ENCODE measurements at places on chromosomes 2 and 18.
A peak's percentile ranks its signal among the peaks of the same experiment; 100 is the strongest.

DNA sequence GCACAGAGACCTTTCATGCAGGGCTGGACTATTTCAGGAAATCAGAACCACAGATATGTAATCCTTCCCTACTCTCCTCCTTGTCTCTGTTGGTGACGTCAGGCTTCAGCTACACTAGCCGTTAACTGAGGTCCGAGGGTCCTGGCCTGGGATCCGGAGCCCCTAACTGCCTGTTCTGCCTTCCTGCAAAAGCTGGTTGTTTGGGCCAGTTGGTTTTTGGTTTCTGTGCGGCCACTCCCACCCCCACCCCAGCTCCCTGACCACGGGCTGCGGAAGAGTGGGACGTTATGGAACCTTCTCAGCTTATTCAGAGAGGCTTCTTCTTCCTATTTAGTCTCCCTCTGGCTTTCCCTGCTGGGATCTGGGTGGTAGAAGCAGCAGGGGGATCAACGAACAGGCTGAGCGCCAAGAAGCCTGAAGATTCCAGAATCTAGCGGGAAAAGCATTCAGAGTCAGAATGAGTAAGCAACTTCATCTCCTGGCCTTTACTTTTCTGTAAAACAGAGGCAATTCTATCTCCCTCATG, 49.3 kb upstream of the ROCK2 start:
- DNase-seq: no peak

GRCh38 chr2:58967736-58968135, 726.6 kb upstream of the FANCL start:
- DNase-seq: no peak

DNA sequence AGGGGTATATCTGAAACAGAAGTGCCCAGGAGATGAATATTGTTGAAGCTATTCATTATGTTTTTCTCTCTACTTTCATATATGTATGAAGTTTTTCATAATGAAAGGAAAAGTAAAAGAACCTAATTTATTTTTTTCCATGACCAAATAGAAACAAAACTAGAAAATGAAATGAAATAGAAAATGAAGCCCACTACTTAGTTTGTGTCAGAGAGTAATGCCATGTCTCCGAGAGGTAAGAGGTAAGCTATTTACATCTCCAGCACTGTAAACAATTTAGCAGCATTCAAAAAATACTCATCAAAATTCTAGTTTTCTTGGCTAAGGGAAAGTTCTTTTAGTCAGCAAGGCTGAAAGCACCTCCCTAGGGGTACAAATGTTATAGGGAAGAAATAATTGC, 238.6 kb downstream of the PTH2R start:
- DNase-seq: no peak

DNA sequence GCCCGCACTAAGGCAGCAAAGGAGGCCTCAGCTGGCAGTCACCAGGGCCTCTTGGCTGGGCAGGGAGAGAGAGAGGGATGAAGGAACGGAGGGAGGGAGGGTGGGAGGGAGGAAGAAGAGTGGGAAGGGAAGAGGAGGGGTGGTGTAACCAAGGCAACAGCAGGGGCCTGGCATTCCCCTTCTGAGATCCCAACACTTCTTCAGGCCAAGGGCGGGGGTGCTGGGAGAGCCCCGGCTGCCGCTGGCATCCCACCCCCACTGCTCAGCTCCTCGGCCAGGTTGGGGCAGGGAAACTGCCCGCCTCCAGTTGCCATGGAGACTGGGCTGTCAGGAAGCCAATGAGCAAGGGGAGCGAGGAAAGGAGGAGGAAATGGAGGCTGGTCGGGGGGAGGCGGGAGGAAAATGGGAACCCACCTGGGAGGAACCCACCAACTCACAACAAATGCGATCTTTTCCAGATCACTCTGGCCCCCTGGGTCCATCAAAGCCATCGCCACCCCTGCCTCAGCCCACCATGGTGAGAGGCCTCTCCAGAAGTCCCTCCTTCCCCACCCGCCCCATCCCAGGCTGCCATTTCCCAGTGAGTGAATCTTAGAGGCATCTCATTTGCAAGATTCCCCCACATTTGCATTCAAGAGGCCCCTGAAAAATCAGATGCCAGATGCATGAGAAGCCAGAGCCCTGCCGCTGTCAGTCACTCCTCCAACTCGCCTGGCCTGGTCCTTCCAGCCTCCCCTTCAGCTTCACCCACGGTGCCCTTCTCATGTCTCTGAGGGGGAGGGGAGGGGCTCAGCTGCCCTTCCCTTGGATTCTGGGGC, 12.4 kb downstream of the SH2D6 start:
- no peak for DNase-seq

DNA sequence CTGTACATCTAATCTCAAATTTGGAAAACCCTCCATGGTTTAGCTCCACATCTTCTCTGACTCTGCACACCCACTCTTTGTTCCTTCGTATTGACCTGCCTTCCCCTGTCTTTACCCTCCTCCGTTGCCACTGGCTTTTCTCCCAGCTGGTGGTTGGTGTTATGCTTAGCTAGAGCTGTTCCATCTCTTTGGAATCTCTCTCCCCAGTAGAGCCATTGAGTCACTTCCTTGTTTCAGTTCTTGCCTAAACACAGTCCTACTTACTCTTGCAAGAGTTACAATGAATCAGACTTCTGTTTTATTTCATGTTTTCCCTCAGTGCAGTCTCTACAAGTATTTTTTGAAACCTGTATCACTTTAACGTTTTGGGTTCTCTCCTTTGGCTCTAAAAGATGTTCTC, 263.9 kb downstream of the LTBP1 start:
- DNase-seq: no peak

- peak; percentile 31 for DNase-seq
Measured at GRCh38 chr2:25698752-25699151, 25.4 kb upstream of the DTNB start.

DNA sequence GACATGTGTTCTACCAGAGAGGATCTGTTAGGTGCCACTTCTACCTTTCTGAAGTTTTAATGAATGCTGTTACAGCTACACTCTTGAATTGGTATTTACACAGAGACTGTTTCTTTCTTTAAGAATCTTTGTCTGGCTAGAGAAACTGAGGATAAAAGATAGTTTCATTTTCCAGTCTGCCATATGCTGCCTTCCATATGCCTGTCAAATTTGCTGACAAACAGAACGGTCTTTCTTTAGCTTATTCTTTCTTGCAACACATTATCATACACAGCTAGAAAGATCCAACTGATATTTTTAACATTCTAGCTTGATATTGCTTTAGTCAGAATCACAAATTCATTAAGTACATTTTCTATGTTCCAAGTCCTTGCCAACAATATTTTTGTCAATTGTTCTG, 409.8 kb upstream of the CELF4 start:
- no peak for DNase-seq

GRCh38 chr18:61973273-61974115, 80.7 kb upstream of the RNF152 start:
- no peak for DNase-seq

DNA sequence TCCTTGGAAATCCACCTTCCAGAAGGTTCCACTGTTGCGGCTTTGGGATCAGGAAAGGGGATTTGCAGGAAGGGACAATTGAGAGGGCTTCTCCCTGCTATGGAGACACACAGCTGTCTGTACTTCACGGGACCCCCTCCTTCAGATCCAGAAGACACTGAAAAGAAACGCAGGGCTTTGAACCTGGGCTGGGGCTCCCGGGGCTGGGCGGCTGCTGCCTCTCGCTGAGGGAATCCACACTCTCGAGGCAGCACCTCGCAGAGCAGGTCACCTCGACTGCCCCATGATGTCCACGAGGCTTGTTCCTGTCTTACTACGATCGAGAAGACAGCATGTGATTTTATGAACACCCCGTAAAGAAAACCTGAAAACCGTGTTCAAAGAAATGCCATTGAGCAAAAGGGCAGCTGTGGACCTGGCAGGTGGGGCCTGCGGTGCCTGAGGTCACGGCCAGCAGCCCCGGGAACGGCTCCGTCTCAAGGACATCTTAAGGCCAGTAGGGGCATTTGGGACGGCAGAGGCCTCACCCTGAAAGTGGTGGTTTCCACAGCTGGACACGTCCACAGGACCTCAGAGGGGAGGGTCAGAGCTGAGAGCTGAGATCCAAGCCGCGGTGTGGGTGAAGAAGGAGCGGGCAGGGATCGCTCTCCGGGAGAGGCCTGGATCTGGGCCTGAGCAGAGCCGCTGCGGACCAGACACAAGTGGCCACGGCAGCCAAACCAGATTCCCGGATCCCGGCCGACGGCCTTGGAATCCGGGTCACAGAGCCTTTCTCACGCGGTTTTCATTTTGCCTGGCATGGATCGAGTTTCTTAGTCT, 165.7 kb downstream of the RTP5 start:
- no peak for DNase-seq

- DNase-seq: no peak
Measured at GRCh38 chr2:104818264-104818663, 35.7 kb upstream of the POU3F3 start.

DNA sequence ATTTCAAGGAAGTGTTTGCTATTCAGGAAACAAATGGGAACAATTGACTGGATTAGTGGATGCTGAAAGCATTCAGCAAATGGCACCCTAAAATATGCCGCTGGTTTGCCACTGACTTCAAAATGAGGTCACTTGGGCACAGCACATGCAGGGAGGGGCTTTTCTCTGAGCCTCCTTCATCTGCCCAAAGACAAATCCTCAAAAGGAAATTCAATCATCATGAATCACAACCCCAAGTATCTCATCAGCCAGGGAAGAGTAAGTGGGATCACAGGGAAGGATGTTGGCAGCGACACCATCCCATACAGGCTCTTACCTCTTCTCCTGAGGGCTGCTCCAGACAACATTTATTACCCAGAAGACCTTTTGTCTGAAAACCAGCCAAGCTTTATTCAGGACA, 14.4 kb upstream of the SP140L start:
- no peak for DNase-seq
